ENCODE measurements at places on chromosomes 7 and 10.

GRCh38 chr7:150992833-150993302 is 2.1 kb downstream of the NOS3 start:
- no peak for DNase-seq

GRCh38 chr10:2263561-2263960 is 526.2 kb upstream of the ADARB2 start:
- DNase-seq: no peak

DNA sequence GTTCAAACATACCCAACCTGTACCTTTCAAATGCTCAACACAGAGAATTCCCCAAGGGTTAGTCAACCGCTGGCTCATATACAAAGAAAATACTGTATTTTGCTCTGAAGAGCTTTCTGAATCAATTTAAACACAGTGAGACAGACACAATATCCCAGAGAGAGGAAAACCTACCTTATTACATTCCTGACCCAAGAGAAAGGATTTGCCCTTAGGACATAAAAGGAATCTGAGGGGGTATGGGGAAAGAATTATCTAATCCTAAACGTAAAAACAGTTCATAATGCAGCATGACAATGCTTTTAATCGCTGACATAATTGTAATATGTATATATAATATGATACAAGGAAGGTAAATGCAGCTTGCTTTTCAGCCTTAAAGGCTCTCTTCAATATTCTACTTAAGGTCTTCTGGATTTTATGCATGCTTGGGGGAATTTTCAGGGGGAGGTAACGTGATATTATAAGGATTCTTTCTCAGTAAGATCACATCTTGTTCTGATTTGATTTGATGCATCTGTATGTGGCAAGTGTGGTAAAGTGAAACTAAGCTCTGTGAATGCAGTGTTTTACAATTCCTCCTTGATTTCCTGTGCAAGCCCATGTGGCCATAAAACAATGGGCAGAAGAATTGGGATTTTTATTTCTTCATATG is 240.5 kb downstream of the GLI3 start:
- DNase-seq: no peak

DNA sequence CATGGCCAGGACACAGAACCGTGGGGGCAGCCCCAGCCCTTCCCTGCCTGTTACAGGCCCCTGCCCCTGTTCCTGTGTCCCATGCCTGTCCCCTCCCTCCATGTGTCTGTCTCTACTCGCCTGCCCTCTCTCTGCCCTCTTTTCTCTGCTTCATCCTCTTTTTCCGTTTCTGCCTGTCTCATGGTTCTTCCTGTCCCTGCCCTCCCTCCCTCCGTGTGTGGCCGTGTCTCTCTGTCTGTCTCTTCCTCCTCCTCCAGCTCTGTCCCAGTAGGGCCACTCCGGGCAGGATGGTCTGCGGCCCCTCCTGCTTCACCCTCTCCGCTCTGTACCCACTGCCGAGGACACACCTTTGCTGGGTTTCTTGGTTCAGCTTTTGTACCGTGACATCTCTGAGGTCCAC is 137.4 kb downstream of the FAM53B start:
- no peak for DNase-seq

DNA sequence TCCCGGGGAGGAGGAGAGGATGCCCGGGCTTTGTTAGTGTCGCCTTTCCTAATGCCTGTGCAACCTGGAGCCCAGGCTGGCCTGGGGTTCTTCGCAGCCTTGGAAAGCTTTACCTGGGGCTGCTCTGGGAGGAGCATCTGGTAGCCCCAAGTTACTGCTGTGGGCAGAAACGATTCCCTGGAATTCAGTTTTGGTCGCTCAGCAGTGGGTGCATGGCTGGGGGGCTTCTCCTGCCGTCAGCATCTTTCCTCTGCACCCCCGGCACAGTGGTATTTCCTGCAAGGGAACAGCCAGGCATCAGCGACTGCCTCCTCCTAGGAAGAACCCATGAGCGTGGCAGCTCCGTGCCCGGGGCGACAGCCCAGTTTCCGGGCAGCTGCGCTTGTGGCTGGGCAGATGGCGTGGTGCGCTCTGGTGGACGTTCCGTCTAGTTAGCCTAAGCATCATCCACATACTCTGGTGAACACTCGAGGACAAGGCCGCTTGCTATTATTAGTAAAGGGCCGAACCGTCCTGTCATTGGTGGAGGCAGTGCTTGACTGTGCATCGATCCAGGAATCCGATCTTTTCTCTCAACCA is 107.0 kb upstream of the BTBD16 start:
- DNase-seq: no peak

DNA sequence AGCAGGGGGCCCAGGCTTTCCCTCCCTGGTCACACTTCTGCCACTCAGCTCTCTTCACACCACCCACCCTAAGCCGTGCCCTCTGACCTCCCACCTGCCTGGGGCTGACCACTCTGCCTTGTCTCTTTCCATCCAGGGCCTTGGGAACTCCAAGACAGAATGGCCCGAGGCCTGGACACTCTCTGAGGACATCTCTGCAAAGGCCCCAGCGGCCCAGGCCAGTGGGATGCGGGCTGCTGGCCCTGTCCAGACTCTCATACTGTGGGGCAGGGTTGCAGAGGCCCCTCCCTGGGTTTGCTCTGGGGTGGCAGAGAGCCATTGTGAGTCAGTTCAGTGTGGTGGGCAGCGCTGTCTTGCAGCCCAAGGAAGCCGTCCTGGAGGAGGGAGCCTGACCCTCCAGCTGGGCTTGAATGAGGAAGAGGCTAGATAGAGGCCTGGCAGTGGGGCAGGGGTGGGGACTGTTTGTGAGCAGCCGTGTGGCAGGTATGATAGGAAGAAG is 39.9 kb upstream of the RABGEF1 start:
- no peak for DNase-seq

- DNase-seq: no peak
Observed at GRCh38 chr10:127991543-127992255, 84.8 kb downstream of the PTPRE start.

- DNase-seq: no peak
Observed at GRCh38 chr10:101291331-101292193, 62.3 kb upstream of the LBX1 start.

- no peak for DNase-seq
Observed at GRCh38 chr7:1257221-1257620, 24.5 kb downstream of the UNCX start.

GRCh38 chr10:100670828-100671479 is 74.4 kb upstream of the PAX2 start:
- DNase-seq: no peak

- no peak for DNase-seq
Observed at GRCh38 chr10:116115797-116116196, 157.2 kb downstream of the GFRA1 start.

DNA sequence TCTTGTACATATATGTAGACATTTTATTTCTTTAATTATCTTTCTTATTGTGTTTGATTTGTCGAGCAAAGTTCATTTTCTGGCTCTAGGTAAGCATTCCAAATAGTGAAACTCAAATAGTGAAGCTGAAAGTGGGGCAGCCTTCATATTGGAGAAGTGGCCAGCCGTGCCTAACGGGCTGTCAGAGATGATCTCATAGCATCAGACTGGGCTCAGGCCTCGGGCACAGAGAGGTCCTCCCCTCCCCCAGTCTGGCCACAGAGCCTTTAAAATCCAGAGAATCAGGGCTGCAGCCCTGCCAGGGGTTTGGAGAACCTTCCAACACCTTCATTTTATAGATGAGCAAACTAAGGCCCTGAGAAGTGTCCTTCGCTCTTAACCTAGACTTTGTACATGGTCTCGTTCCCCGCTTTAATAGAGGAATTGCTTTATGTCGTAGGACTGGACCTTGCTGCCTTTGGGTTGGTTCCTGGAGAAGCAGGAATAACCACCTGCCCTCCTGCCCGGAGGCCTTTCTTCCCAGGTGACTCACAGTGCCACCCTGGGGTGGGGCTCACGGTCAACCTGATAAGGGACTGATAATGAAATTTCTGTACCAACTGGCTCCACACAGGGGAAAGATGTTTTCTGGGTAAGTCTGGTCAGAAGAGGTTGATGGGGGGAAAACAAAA is 7.3 kb downstream of the TSPAN15 start:
- no peak for DNase-seq

- no peak for DNase-seq
Observed at GRCh38 chr10:85789982-85790789, 576.4 kb downstream of the GRID1 start.

DNA sequence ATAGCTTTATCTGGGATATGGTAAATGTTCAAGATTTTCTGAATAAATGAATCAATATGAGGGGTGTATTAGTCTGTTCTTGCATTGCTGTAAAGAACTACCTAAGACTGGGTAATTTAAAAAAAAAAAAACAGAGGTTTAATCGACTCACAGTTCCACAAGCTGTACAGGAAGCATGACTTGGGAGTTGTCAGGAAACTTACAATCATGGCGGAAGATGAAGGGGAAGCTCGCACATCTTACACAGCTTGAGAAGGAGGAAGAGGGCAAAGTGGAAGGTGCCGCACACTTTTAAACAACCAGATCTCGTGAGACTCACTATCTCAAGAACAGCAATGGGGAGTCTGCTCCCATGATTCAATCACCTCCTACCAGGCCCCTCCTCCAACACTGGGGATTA is 32.5 kb upstream of the OTUD1 start:
- no peak for DNase-seq
